ENCODE measurements at places on chromosomes 4 and X.

DNA sequence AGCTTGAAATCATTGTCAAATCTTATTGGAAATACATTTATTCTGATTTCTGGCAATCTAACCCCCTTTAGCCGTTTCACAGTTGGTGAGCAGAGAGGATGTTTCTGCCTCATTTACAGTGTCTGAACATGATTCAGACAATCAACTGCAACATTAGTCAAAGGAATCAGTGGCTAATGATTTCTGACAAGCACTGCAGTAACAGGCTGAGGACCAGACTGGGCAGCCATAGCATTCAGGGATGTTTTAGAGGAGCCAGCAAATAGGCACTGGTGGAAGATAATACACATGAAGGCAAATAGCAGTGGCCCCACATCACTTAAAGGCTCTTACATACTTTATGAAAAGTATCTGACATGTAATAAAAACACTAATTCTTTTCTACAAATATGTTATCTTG is 102.8 kb downstream of the TTC29 start:
- no peak for DNase-seq

DNA sequence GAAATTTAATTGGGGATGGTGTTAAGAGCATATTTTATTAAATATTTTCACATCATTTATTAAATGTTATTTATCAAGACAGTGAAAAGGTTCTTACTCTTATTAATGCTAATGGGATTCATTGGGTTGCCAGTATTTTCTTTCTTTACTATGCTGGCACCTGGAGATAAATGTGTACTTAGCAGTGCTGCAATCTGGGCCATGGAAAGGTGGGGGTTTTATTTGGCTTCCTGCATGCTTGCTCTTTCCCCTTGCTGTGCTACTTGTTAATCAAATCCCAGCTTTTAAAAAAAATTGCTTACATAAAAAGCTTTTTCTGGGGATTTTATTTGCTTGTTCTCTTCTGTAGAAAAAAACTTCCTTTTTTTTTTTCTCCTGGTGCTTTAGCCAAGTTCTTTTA is 48.3 kb downstream of the ZAR1 start:
- DNase-seq, result no peak

- no peak for DNase-seq
These were observed 67.1 kb downstream of the PRDM5 start for GRCh38 chr4:120855307-120856001.

GRCh38 chr4:79174490-79175252 is 151.2 kb downstream of the NAA11 start:
- no peak for DNase-seq

GRCh38 chr4:15149839-15150592 is 147.7 kb downstream of the CPEB2 start:
- DNase-seq, result no peak

GRCh38 chr4:82248903-82249632 is 124.7 kb downstream of the HNRNPD start:
- no peak for DNase-seq

DNA sequence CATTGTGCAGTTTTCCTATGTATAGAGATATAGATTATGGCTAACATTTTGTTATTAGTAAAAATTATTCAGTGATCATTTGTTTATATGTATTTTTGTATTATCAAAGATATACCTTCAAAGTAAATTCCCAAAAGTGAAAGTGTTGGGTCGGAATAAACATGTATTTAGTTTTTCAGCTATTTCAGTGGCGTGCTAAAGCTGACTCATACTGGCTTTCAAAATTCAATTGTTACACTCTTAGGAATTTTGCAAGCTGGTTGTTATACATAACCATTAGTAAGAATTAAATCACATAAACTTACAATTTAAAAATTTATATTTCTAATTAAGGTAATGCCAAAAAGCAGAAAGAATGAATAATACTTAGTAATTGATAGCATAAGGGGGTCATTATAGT is 288.4 kb upstream of the NRK start:
- DNase-seq, result no peak

DNA sequence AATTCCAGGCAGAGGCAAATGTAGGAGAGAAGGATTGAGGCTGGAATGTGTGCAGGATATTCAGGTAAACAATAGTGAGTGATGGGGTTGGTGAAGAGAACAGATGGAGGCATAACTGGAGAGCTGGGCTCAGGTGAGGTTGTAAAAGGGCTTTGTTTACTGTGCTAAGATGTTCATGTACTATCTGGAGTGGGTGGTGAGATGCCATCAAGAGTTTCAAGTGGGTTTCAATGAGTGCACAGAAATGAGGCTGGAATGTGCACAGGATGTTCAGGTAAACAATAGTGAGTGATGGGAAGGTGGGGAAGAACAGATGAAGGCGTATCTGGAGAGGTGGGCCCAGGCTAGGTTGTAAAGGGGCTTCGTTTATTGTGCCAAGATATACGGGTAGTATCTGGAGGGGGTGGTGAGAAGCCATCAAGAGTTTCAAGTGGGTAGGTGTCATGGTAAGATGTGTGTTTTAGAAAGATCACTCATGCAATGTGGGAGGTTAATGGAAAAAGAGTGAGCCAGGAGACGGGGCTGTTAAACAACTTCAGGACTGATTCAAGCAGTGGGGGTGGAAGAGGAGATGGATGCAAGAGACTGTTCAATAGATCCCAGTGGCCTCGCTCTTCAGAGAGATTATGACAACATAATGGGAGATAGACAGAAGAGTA is 25.4 kb upstream of the NMU start:
- DNase-seq, result no peak

DNA sequence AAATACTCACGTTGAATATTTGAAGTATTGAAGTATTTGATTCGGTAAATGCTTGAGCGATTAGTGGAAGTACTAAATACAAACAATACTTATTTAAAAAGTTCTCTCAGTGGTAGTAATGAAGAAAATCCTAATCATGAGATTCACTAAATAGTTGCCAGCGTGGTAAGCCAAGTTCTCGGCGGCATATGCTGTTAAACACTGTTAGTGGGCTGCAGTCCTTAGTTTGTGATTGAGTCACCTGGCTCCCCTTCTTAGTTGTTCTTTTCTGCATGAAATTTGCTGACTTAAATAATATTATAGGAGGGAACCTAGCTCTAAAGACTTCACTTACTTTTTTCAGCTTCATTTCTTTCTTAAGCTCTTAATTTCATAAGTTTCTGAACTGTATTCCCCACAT is 51.4 kb downstream of the STIM2 start:
- DNase-seq, result no peak

DNA sequence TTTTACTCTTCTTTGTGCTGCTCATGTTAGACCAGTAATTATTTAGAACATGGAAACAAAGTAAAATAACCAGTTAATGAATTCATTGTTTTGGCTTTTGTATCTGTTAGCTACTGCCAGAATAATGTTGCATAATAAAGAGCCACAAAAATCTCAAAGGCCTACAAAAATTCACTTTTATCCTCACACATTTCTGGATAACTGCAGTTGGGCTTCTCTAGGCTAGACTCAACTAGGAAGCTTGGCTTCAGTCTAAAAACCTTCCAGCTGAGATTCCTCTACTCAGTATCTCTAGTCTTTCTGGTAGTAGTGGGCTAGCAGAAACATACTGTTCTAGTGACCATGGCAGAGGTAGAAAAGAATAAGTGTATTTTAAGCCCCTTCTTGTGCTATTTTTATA is 73.0 kb downstream of the FAT4 start:
- no peak for DNase-seq

GRCh38 chr4:156497486-156497885 is 474.1 kb downstream of the PDGFC start:
- DNase-seq, result no peak

DNA sequence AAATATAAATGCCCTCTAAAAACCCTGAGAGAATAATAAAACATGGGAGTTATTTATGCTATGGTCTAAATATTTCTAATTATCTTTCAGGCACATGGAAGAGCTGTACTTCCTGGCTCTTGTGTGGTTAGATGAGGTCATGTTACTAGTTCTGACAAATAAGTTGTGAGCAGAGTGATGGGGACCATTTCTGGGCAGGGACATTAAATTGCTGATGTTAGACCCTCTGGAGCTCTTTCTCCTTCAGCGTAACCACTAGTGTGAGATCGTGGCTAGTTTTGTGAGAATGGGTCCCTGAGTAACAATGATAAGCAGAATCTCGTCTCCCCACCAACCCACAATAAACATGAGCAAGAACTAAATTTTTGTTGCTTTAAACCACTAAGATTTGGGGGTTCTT is 108.0 kb downstream of the MAML3 start:
- DNase-seq, result no peak

GRCh38 chr4:39524161-39524957 is 2.9 kb downstream of the UGDH start:
- no peak for DNase-seq

DNA sequence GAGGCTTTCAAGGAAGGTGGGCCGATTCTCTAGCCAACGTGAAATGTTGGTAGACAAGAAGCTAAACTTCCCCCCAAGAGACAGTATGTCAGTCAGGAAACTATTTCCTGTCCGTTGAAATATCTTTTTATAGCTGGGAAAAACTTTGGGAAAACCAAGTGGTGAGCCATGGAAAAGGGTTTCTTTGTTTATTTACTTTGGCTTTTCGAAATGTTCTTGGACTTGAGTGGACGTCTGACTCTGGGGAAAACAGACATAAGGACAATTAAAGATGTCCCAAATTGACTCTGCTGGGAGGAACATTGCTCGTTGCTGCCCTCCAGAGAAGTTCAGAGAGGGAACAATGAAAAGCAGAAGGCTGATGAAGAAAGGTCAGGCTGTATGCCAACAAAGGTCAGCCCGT is 295.4 kb downstream of the RAPGEF2 start:
- DNase-seq, result no peak

- DNase-seq, result no peak
These were observed 128.9 kb downstream of the REELD1 start for GRCh38 chr4:146343199-146343598.

GRCh38 chrX:14832151-14832550 is 40.7 kb downstream of the FANCB start:
- DNase-seq, result no peak

- DNase-seq, result no peak
These were observed 7.1 kb downstream of the FRMPD4 start for GRCh38 chrX:12145402-12145801.

- no peak for DNase-seq
These were observed 86.2 kb downstream of the SLC39A8 start for GRCh38 chr4:102259081-102259480.

Measured in GDM1 (cell line).